NCI-H226 (cell line): ENCODE measurements at places on chromosomes 11 and 22.

- DNase-seq: no peak
These were observed 28.4 kb upstream of the NECTIN1 start for GRCh38 chr11:119757378-119757777.

- DNase-seq: no peak
These were observed 129.6 kb downstream of the BARX2 start for GRCh38 chr11:129505266-129505665.

DNA sequence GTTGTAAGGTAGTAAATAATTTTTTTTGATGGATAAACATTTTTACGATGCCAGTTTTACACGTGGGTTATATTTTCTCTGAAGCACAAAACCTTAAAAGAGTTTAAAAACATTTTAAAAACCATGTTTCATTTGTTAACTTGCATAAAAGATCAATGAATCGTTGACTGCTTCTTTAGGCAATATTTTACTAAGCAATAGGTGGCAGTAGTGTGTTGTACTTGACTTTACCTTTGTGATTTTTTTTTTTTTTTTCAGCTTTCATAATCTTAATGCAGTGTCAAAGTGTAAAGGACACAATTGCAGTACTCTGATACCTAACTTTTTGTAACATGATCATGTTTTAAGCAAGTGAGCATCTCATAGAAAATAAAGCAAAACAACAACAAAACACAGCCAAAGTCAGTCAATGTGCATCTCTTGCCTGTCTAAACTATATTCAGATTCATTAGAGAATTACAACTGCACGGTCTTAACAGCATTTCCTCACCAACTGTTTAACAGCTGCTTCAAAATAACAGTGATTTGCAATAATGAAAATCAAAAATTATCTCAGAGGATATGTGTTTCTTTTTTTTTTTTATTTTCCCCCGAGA lies 27.7 kb downstream of the DNAJC24 start:
- DNase-seq: no peak

- no peak for DNase-seq
These were observed 42.7 kb upstream of the TTC12 start for GRCh38 chr11:113271551-113272245.

GRCh38 chr11:114243461-114244372 lies 52.5 kb upstream of the NNMT start:
- no peak for DNase-seq

- no peak for DNase-seq
These were observed 614 bp downstream of the ANO3 start for GRCh38 chr11:26332572-26332915.

GRCh38 chr11:46505741-46506482 lies 87.9 kb downstream of the AMBRA1 start:
- no peak for DNase-seq

DNA sequence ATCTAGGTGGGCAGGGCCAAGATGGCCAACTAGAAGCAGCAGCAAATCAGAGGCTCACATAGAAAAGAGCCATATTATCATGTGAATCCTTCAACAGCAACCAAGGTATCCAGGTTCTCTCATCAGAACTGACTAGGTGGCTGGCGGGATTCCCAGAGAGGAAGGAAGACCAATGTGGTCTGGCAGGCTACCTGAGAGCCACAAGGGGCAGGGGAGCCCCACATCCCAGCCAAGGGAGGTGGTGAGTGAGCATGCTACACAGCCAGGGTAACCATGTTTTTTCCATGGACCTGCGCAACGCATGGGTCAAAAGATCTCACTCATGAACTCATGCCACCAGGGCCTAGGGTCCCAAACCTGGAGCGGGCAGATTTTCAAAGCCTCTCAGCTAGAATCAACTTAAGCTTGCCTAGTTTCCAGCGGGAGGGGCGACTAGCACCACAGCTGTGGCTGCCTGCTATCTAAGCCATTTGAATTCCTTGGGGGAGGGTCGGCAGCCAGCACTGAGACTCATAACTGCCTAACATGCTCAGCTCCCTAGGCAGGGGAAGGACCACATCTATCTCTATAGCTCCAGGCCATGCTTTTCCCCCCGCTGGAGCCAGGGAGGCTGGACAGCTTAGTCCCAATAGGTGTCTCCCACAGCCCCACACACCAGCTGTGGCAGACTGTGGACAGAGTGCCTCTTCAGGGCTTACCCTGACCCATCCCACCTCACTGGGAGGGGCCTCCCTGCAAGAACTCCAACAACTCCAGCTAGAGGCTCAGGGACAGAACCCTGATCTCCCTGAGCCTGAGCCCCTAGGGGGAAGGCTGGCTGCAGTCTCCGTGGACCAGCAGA lies 28.7 kb upstream of the CASP12 start:
- DNase-seq: no peak

DNA sequence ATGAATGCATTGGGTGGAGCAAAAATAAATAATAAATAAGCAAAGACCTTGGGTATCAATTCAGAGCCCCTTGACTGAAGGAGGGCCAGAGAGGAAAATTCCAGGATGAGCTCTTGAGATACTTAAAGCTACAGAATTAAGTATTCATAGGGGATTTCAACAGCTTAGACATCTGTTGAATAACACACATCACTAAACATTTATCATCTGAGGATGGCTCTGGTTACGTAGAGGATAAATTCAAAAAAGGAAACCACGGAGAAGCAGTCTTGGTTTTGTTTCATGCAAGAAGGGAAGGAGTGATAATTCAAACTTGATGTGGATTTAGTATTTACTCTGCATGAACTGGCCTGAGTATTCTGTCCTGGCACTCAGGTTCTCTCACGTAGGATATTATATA lies 29.8 kb downstream of the ARHGAP42 start:
- no peak for DNase-seq

- DNase-seq: no peak
These were observed 223.0 kb upstream of the ANO5 start for GRCh38 chr11:21969841-21970240.

DNA sequence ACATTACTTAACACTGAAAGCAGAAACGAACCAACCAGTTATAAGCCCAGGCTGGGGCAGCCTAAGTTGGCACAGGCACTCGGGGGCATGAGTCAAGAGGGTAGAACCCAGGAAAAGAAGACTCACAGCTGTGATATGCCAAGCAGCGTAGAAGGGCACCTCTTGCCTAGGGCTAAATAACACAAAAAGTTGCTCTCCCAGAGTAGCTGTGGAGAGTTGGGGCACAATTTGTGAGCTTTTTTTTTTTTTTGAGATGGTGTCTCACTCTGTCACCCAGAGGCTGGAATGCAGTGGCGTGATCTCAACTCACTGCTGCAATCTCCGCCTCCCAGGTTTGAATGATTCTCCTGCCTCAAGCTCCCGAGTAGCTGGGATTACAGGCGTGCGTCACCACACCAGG lies 8.8 kb downstream of the CLMP start:
- peak; percentile 33 for DNase-seq

- peak; percentile 56 for DNase-seq
These were observed 60.9 kb upstream of the EED start for GRCh38 chr11:86183694-86184093.

GRCh38 chr11:21646351-21646750 lies 546.5 kb upstream of the ANO5 start:
- no peak for DNase-seq

- DNase-seq: peak; percentile 62
These were observed 66.4 kb downstream of the UBASH3B start for GRCh38 chr11:122721964-122722266.

DNA sequence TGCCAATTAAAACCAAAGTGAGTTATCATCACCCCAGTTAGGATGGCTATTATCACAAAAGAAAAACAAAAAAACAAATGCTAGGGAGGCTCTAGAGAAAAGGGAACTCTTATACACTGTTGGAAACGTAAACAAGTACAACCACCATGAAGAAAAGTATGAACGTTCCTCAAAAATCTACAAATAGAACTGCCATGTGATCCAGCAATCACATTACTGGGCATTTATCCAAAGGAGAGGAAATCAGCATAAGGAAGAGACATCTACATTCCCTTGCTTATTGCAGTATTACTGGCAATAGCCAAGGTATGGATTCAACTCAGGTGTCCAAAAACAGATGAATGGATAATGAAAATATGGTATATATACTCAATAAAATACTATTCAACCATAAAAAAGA lies 1145.1 kb downstream of the LRRC4C start:
- DNase-seq: no peak

DNA sequence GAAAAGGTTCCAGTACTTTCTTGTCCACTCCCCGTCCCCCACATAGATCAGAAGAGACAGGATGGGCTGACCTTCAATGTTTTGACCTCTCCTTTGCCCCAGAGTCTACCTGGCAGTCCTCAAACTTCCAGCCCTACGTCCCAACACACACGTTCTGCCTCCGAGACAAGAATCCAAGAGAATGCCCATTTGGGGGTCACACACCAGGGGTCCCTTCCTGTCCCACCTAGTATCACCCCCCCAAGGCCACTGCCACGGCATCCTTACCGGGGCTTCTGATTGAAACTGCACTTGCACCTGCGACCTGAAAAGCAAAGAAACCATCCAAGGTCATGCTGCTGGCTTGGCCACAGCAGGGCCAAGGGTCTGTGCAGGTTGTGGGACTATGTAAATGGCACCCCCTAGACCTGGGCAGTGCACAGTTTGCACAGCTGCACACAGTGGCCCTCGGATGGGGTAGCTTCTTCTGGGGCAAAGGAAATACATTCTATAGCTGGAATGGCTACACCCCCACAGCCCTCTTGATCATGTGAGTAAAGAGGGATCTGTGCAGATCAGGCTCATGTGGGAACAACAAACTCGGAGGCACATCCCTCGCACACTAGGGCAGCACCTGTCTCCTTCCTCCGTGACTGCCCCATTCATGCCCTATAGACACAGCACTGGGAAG lies 16.5 kb upstream of the FXYD2 start:
- DNase-seq: no peak

- no peak for DNase-seq
These were observed 11.8 kb downstream of the IL10RA start for GRCh38 chr11:117997823-117998579.

DNA sequence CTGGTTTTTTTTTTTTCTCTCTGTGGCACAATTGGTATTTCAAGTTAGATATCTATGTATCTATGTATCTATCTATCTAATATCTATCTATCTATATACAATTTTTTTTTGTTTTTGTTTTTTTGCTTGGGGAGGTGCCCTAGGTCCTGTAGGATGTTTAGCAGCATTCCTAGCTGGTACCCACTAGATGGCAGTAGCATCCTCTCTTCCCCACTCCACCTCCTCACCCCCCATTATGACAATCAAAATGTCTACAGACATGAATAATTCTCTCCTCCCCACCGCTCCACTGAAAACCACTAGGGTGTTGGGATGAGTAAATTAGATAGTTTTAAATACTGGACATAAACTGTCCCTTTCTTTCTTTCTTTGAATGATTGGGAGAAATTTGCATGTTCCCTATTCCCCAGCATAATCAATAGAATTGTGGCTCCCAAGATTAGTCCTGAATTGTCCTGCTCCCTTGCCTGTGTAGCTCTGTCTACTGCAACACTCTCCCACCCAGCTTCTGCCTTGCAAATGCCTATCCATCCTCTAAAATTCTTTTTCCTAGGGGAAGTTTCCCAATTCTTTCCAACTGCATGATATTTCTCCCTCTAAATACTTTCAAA lies 1152.4 kb downstream of the LRRC4C start:
- DNase-seq: no peak

DNA sequence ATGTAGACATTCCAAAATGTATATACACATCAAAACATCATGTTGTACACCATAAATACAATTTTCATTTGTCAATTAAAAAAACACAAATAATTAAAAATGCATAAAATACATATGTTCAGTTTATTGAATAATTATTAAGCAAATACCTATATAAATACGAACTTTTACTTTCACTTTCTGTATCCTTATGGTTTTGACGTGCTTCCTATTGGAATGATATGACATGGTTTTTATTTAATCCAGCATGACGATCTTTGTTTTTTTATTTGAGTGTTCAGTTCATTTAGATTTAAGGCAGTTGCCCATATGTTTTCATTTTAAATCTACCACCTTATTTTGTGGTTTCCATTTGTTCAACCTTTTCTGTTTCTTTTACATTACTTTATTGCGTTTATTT lies 198.3 kb upstream of the PLET1 start:
- no peak for DNase-seq

DNA sequence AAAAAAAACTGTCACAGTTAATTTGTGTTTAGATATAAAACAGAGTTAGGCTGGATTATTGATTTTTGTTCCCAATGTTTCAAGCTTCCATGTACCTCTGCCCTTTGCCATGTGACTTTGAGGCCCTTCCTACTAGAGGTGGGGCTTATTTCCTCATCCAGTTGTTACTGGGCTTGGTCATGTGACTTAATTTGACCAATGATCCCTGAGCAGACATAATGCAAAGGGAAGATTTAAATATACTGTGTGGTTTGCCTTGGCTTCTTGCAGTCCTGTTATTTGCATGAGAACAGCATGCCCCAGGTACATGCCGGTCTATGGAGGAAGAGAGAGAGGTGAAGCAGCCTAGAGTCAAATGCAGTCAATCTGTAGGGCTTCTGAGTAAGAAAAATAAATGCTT lies 347.0 kb downstream of the MIAT start:
- DNase-seq: no peak

GRCh38 chr11:59008947-59009346 lies 69.7 kb downstream of the GLYATL1 start:
- DNase-seq: no peak

GRCh38 chr11:45930031-45930794 lies 7.8 kb downstream of the LARGE2 start:
- DNase-seq: no peak

DNA sequence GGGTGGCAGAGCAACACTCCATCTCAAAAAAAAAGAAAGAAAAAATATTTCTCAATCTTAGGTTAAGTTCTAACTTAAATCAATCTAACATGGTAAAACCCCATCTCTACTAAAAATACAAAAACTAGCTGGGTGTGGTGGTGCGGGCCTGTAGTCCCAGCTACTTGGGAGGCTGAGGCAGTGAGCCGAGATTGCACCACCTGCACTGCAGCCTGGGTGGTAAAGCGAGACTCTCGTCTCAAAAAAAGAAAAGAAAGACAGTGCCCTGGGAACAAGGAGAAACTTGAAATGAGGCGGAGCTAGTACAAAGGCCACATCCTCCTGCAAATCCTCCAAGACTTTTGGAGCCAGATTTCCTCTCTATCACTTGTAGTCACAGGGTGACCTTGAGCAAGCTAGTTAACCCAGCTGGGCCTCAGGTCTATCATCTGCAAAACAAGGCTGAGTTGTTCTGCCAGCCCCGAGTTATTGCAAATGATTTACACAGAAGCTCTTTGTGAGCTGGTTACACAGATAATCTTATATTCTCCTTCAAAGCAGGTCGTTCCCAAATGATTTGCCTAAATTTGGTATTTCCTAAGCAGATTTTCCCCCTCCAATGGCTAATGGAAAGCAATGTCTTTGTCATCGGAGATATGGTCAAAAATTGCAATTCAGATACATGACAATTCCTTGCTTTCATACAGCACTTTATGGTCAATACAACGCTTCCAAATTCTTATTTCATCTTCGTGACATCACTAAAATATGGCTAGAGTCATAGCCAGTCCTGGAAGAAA lies 1.9 kb downstream of the ANKRD54 start:
- no peak for DNase-seq

GRCh38 chr11:33366918-33367317 lies 109.7 kb downstream of the HIPK3 start:
- DNase-seq: no peak
